ENCODE measurements at places on chromosomes 1 and 21. TPM values are rescaled to one million over a fixed set of nuclear protein-coding genes. Genes with fewer than 3 reads are reported as not detected.

The APOBEC4 gene
- not detected for total RNA-seq

The TAS1R1 gene
- total RNA-seq = not detected

The CAMK2N1 gene
- total RNA-seq = 57.3 TPM

The SPRR2G gene
- total RNA-seq = 3.1 TPM

The LGR6 gene
- total RNA-seq = 0.78 TPM

The PRAMEF7 gene
- not detected for total RNA-seq

The RPTN gene
- 0.07 TPM for total RNA-seq

The CD52 gene
- total RNA-seq = not detected

The HCN3 gene
- total RNA-seq = 3.4 TPM

The SPRR1A gene
- total RNA-seq = 7.7 TPM

The RHD gene
- not detected for total RNA-seq

The HES5 gene
- total RNA-seq = 0.85 TPM

The ILDR2 gene
- not detected for total RNA-seq

The CYYR1 gene
- 6.1 TPM for total RNA-seq

The BMP8B gene
- total RNA-seq = 0.10 TPM

The KIF17 gene
- 1.8 TPM for total RNA-seq

The LCE1C gene
- 3.5 TPM for total RNA-seq

The SMCP gene
- not detected for total RNA-seq

The RGS8 gene
- total RNA-seq = not detected

The S100A3 gene
- 14.3 TPM for total RNA-seq

The OLIG2 gene
- not detected for total RNA-seq

The GUCA2B gene
- not detected for total RNA-seq

The SDC3 gene
- 25.4 TPM for total RNA-seq

The SYCP1 gene
- total RNA-seq = not detected

The LHX8 gene
- not detected for total RNA-seq

The TTC34 gene
- 0.07 TPM for total RNA-seq

The LSM10 gene
- total RNA-seq = 16.1 TPM

The HSD3B2 gene
- not detected for total RNA-seq
